Endothelial cell (in vitro differentiated cells): ENCODE measurements at places on chromosomes 7 and 10.

DNA sequence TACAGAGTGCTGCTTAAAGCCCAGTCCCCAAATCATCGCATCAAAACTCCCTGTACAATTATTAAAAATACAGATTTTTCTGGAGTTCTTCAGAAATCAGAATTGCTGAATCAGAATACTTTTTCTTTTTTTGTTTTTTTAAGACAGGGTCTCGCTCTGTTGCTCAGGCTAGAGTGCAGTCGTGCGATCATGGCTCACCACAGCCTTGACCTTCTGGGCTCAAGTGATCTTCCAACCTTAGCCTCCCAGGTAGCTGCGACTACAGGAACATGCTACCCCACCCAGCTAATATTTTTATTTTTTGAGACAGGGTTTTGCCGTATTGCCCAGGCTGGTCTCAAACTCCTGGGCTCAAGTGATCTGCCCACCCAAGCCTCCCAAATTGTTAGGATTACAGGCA, 3.9 kb downstream of the BBIP1 start:
- DNase-seq, result no peak

DNA sequence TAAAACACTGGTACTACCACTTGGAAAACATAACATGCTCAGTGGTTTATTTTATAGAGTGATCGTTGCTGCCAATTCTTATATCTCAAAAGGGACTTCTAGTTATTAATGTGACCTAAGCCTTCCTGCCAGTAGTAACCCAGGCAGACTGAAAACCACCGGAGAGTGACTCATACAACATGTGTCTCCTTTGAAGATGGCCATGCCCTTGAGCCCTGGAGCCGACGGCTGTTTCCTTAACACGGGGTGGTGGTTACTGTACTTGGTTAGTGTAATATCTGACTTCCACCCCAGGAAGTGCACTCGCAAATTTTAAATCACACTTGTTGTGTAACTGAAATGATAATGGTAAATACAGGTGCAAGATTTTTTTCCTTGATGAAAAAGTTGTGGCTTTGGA, 30.5 kb downstream of the JAKMIP3 start:
- DNase-seq, result no peak

DNA sequence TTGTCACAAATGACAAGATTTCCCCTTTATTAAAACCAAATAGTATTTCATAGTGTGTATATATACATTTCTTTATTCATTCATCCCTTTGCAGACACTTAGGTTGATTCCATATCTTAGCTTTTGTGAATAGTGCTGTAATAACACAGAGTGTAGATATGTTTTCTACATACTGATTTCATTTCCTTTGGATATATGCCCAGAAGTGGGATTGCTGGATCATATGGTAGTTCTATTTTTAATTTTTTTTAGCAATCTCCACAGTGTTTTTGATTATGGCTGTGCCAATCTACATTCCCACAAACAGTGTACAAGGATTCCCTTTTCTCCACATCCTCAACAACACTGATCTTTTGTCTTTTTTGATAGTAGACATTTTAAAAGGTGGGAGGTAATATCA, 46.4 kb downstream of the CSTF2T start:
- DNase-seq, result no peak

DNA sequence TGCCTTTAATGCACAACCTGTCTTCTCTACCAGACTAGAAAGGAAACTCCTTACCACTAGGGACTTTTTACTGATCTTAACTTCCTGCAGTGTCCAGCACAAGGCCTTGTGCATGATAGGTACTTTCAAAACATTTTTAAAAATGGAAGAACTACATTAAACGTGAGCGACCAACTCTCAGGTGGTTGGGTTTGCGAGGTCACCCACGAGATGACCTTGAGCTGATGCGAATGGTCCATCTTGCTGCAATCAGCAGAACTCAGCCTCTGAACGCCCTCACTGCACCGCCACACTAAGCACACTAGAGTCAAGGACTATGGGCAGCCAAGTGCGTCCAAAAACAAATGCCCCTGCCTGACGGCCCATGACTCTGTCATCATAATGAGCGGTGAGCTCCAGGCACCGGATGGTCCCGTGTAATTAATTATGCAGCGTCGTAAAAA, 34.9 kb upstream of the PTF1A start:
- DNase-seq, result no peak

DNA sequence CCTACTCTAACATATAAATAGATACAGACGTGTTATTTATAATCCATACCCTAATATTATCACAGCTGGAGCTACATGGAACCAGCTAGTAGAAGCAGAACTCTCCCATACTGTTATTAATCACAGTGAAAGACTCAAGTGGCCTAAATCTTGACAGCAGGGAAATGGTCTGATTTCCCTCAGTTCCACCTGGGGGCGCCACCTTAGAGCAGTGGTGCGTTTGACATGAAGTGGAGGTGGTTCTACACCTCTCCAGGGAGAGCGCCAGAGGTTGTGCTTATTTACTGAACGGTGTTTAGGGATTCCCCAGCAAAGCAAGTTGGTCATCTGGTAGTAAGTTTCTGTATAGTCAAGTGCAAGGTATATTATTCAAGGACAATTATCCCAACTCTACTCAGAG, 17.6 kb downstream of the DNTT start:
- no peak for DNase-seq

DNA sequence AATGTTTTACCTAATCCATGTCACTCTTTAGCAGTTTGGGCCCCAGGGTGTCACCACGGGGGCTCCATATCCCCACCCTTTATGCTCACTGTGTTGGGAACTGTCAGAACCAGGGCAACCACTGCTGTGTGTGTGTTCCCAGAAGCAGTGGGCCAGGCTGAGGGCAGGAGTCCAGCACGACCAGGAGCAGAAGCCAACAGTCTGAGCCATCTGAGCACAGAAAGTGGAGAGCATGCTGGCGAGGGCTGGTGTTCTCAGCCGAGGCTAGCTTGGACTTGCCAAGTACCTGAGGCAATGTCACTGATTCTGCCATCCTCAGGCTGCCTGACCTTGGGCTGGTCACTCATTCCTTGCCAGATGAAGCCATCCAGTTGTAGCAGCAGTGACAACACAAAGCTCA, 285.0 kb downstream of the BMPER start:
- DNase-seq, result no peak

DNA sequence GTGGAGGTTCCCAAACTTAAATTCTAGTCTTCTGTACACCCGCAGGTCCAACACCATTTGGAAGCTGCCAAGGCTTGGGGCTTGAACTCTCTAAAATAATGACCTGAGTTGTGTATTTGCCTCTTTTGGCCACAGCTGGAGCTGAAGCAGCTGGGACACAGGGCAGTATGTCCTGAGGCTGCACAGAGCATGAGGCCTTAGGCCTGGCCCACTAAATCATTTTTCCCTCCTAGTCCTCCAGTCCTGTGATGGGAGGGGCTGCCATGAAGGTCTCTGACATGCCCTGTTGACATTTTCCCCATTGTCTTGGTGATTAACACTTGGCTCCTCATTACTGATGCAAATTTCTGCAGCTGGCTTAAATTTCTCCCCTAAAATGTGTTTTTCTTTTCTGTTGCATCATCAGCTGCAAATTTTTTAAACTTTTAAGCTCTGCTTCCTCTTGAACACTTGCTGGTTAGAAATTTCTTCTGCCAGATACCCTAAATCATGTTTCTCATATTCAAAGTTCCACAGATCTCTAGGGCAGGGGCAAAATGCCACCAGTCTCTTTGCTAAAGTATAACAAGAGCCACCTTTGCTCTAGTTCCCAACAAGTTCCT, 43.6 kb upstream of the WNT16 start:
- DNase-seq, result no peak

DNA sequence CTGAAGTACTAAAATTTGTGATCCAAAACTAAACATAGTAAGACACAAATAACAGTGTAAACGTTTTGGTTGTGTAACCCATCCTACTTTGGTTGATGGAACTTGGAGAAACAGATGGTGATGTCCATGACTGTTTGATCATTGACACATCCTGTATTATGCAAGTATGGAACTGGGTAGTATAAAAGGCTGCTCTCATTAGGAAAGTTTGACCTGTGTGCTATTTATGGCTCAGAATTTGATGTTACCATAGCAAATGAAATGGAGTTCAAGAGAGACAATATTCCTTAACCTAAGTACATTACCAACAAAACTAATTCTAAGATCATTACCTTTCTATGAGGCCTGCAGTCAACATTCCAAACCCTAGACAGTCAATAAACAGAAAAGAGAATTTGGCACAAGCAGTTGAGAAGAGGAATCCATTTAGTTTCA, 39.9 kb downstream of the DKK1 start:
- DNase-seq, result no peak

- DNase-seq, result no peak
Measured at GRCh38 chr7:3107228-3107763, 63.6 kb upstream of the CARD11 start.

DNA sequence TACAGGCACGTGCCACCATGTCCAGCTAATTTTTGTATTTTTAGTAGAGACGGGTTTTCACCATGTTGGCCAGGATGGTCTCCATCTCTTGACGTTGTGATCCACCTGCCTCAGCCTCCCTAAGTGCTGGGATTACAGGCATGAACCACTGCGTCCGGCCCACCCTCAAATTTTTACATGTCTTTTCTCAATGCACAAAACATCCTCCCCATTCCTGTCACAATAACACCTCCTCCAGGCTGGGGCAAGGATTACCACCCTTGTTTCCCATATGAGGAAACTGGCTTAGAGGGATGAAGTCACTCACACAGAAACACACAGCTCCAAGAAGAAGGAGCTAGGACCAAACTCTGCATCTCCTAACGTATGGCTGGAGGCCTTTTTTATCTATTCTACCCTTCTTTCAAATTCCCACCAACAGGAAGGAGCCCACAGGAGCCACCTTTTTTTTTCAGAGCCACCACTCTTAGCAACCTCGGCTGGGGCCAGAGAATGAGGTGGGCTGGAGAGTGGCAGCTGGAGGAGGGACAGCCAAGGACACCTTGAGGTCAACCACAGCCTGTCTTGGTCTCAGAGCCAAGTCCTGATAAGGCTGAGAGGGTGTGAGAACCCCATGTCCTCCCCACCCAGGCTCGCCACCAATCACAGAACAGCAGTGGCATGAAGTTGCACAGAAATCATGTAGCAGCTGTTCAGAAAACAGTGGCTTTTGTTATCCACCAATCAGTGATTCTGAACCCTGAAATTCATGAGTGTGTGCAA, 113.1 kb upstream of the PDLIM1 start:
- no peak for DNase-seq

DNA sequence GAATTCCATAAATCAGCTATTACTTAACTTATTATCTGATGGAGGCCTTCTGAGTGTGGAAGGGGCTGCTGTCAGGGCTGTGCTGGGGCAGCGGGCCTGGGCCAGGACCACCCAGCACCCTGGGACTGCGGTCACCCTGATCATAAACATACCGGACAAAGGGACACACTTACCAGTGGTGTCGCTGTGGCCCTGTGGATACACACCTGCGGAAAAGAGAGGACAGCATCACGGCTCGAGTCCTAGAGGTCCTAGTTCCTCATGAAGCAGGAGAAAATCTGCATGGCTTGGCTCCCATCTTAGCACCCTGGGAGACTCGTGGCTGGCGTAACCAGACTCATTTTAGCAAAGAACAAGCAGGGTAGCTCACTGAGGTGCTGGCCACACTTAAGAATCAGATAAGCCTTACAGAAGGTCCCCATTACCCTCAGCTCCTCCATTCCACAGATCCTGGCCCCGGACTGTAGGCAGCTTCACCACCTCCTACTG, 17.7 kb downstream of the IL15RA start:
- no peak for DNase-seq

DNA sequence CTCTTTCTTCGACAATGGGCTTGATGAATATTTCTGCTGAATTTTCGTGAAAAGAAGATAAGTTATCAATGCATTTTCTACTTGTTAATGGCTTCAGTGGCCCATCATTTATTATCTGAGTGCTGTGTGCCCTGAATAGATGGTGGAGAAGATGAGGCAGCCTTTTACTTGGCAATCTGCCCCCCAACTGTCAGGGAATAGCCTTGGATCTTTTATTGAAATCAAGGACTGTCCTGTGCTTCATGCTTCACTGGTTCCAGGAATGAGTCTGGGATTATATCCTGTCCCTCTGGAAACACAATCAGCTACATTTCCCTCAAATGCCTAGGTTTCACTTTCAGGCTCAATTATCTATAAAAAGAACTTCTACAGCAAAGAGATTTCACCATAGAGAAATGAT, 75.9 kb upstream of the NXPH1 start:
- DNase-seq, result no peak

DNA sequence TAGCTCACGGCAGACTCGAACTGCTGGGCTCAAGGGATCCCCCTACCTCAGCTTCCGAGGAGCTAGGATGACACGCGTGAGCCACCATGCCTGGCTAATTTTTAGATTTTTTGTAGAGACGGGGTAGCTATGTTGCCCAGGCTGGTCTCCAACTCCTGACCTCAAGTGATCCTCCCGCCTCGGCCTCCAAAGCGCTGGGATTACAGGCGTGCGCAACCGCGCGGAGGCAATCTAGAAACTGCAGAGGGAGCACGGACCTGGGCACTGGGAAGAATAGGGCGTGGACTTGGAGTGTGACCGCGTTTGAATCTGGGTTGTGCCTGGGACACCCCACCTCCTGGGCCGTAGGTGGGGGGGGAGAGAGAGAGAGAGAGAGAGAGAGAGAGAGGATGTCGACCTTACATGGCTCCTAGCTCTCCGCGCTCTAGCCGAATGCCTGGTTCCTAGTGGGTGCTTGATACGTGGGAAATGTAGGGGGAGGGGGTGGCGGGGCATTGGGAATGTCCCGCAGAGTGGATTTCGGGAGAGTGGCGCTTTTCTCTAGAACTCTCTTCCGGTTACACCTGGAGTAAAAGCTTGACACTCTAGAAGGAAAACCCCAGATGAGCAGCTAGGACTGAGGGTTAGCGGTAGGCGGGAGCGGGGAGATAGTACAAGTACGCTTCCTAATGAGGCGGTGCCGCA, 1.2 kb upstream of the MAP3K8 start:
- no peak for DNase-seq

DNA sequence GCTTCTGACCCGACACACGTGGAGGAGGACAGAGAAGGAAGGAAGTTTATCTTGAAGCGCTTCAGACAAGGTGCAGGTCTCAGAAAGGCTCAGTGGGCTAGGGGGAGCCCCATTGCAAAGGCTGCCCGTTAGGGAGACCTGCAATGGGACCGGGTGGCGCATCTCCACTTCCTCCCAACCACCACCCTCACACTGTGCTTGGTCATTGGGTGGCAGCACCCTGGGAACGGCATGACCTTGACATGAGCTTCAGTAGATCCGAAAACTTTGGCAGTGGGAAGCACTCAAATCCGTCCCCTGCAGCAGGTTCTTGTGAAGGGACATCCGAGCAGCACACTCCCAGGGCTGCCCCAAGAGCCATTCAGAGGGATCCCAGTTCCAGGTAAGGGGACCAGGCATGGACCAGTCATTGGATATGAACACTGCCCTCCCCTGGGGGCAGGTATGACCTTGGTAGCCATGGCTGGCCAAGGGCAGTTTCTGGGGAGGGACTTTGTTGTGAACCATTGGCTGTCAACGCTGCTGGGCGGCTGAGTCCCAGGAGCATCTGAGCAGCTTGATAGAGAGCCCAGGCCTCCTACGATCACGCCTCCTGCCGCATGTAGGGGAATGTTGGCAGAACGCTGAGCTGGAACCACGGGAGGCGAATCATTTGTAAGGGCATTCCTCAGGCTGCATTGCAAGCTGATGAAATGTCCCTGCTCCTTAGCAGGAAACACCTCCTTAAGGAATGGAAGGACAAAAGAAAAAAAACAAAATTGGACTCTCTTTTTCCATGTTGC, 31.7 kb downstream of the GALNTL5 start:
- DNase-seq, result no peak
